MM.1S (cell line): ENCODE measurements at places on chromosomes 5 and 9.

DNA sequence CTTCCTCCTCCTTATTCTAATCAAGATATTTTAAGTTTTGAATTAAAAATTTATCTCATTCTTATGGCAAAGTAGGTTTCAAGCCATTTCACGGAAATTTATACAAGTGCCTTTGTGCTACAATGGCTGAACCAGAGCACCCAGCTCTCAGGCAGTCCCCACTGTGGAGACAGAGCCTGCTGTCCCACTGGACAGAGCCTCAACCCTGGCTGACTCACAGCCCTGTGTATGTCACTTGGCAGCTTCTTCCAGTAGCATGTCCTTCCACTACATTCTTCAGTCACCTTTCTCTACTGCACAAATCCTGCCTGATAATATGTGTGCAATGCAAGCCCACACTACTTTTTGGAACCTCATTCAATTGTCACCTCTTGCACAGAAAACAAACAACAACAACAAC, 253.1 kb downstream of the PDE4D start:
- no peak overlapping the region for H3K27ac ChIP-seq
- H3K4me3 ChIP-seq = no peak overlapping the region
- H3K4me1 ChIP-seq = peaks cover 8% of the 10 kb centered on the region
- H3K27me3 ChIP-seq = no peaks in the 10 kb centered on the region

GRCh38 chr9:34291423-34291822, 37.6 kb downstream of the KIF24 start:
- no peak for DNase-seq
- no peak overlapping the region for H3K4me3 ChIP-seq
- no peaks in the 10 kb centered on the region for H3K4me1 ChIP-seq
- H3K36me3 ChIP-seq = no peaks in the 10 kb centered on the region

DNA sequence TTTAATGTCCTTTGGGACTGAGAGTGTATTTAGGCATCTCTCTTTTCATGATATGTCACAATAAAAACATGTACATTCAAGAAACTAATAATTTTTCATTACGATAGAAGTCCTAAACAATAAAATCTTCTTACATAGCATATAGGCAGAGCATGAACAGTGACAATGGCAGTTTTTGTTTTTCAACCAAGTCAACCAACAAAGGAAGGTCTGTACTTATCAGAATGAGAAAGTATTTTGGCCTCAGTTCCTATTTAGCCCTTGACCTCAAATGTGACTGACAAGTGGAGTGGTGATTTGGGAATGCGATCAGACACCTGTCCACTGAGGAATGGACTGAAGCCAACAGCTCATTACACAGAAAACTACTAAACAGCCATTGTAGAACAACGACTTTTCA, 219.5 kb downstream of the TMEM161B start:
- no peak for DNase-seq
- no peaks in the 10 kb centered on the region for H3K36me3 ChIP-seq
- no peak overlapping the region for H3K27ac ChIP-seq
- no peaks in the 10 kb centered on the region for H3K4me1 ChIP-seq
- no peaks in the 10 kb centered on the region for H3K27me3 ChIP-seq
- no peak overlapping the region for H3K4me3 ChIP-seq

GRCh38 chr9:91220491-91221135, 141.1 kb downstream of the AUH start:
- peaks cover 24% of the 10 kb centered on the region for H3K4me1 ChIP-seq
- no peak overlapping the region for H3K4me3 ChIP-seq
- no peaks in the 10 kb centered on the region; the same call in 1 of the 2 replicates for H3K36me3 ChIP-seq
- no peak overlapping the region for H3K27ac ChIP-seq
- DNase-seq = no peak

- peaks cover 25% of the 10 kb centered on the region for H3K4me1 ChIP-seq
- no peak overlapping the region for H3K27ac ChIP-seq
- no peaks in the 10 kb centered on the region for H3K36me3 ChIP-seq
- H3K4me3 ChIP-seq = peak overlapping the region; percentile 97
Observed at GRCh38 chr5:75509956-75510355, 1.5 kb downstream of the CERT1 start.

DNA sequence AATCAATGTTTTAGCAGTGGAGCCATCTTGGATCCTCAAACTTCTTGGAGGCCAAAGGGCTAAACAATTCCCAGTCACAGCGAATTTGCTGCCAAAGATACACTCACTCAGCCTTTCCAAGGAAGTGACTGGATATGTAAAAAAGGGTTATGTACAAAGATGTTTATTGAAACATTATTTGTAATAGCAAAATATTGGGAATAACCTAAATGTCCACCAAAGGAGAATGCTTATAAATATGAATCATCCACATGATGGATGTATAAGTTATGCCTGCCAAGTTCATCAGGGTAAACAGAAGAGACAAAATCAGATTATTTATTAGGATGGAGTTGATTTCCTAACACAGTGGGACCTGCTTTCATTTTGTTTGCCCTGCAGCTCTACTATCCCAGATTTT, 145.2 kb upstream of the ABCA1 start:
- no peak overlapping the region for H3K4me3 ChIP-seq
- DNase-seq = no peak

DNA sequence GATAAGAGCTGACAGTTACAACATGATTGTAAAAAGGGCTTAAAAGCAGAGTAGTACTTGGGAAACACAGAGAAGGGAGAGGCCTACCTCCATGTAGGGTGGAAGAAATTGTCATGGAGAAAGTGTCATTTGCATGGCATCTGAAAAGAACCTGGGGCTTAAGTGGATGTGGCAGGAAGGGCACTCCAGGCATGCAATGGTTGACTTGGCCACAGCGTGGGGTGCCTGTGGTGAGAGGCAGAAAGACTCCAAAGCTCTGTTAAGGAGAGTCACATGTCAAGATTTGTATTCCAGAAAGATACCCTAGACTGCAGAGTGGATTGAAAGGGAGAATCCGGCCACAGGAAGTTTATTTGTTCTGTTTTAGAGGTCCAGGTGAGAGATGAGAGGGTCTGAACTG, 2.4 kb downstream of the POLR3G start:
- H3K27me3 ChIP-seq = no peaks in the 10 kb centered on the region
- no peak overlapping the region for H3K4me3 ChIP-seq
- no peaks in the 10 kb centered on the region for H3K36me3 ChIP-seq
- H3K4me1 ChIP-seq = peaks cover 9% of the 10 kb centered on the region; the same call in 1 of the 2 replicates
